ENCODE measurements at places on chromosomes 11 and 22.

GRCh38 chr11:44861849-44862557, 88.7 kb downstream of the TP53I11 start:
- DNase-seq: no peak

DNA sequence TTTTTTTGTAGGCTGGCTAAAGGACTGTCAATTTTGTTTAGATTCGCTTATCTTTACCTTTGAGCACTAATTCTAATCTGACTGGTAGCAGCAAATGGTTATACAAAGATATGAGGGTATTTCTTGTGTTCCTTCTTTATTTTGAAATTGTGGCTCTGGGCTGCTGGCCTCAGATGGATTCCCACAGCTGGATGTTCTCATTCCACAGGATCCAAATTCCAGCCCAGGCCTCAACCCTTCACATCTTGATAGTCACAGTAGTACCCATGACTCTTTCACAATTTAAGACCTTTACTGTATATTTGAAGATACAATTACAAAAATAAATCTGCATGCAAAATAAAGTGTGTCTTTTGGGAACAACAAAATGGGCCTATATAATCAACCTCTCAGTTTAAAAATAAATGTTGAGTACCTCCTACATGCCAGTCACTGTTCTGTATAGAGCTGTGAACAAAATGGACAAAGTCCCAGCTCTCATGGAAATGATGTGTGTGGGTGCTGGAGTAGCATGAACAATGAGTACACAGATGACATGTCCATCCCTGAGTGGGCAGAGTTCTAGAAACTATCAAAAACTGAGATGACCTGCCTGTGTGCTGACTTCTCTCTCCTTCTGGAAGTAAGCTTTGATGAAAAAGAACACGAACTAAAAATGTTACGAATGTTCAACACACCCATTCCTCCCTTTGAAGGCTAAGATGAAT, 51.7 kb upstream of the FBXO3 start:
- no peak for DNase-seq

- DNase-seq: no peak
Measured at GRCh38 chr22:19151329-19152191, 1.5 kb upstream of the GSC2 start.

GRCh38 chr11:78424334-78425270, 7.0 kb upstream of the GAB2 start:
- DNase-seq: no peak

DNA sequence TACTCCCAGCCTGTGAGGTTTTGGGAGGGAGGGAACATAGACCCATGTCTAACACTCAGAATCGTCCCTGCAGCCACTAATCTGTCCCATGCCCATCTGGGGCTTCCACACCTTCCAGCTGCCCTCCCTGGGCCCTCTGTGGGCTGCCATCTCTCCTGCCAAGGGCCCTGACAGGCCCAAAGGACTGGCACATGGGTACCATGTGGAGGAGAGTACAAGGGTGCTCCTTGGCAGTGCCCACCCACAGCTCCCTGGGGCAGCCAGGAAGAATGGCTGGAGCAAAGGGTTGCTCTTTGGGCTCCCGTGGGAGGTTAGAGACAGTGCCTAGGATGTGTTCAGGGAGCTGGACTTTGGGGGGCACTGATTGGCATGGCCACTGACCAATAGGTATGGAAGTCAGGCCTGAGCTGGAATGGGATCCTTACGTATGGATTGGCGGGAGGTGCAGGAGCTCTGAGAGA, 56.8 kb downstream of the CD82 start:
- DNase-seq: no peak

DNA sequence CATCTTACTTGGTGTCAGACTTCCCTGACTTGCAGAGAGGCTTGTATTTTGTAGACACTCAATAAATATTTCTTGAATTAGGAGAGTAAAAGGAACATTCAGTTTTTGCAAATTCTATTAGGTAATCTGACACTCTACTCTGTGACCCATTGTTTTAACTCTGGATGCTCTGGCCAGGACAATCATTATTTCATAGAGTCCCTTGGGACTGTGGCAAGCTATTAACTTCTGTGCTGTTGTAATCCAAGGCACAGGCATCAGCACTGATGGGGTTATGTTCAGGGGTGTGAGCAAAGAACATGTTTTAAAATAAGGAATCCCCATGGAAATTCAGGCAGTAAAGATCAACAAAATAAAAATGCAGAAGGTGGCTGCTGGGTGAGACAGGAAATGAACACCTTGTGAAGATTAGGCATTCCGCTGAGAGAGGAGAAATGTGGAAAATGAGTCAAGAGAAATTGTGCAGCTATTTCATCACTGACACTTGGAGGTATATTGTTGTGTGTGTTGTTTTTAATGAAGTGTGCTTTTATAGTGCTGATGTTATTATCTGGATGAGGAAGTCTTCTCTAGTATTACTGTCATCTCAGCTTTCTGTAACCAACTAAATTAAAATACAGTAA, 175.2 kb downstream of the WNT11 start:
- DNase-seq: no peak

DNA sequence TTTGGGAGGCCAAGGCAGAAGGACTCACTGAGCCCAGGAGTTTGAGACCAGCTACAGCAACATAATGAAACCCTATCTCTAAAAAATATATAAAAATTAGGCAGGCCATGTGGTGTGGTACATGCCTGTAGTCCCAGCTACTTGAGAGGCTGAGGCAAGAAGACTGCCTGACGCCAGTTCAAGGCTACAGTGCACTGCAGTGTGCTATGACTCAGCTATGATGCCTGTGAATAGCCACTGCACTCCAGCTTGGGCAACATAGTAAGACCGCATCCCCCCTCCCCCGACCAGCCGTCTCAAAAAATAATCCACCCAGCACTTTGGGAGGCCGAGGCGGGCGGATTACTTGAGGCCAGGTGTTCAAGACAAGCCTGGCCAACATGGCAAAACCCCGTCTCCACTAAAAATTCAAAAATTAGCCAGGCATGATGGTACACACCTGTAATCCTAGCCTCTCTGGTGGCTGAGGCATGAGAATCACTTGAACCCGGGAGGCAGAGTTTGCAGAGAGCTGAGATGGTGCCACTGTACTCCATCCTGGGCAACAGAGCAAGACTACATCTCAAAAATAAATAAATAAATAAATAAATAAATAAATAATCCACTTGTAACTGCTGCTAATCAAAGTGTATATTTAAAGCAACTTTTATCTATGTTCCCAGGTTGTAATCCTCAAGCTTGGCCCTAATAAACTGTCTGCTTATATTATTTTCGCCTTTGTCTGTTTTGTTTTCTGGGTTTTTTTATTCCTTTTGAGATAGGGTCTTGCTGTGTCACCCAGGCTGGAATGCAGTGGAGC, 7.8 kb downstream of the HPS5 start:
- DNase-seq: no peak

GRCh38 chr11:67285541-67286498, 3.3 kb upstream of the ANKRD13D start:
- no peak for DNase-seq

- no peak for DNase-seq
Measured at GRCh38 chr22:36577019-36577418, 48.1 kb upstream of the EIF3D start.

- DNase-seq: no peak
Measured at GRCh38 chr22:24744638-24745037, 29.9 kb downstream of the PIWIL3 start.

DNA sequence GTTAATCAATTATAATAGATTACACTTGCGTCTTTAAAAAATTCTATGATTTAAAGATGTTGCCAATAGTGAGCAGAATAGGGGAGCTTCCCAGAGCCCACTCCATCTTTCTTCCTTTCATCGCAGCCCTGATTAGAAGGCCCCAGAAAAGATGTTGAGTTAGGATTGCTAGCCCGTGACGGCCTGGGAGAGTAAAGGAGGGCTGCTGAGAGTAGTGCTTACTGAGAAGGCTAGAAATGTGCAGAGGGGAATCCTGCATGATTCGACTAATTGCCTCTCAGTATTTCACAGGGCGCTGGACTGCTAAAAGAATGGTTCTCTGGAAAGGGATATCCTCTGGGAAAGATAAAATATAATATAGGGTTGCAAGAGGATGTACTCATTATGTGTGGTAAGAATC, 160.5 kb downstream of the C11orf87 start:
- no peak for DNase-seq

Measured in NCI-H2029 treated with DMSO at 0.1 percent for 48 hours (cell line).